ENCODE measurements at places on chromosomes 6 and 20.

DNA sequence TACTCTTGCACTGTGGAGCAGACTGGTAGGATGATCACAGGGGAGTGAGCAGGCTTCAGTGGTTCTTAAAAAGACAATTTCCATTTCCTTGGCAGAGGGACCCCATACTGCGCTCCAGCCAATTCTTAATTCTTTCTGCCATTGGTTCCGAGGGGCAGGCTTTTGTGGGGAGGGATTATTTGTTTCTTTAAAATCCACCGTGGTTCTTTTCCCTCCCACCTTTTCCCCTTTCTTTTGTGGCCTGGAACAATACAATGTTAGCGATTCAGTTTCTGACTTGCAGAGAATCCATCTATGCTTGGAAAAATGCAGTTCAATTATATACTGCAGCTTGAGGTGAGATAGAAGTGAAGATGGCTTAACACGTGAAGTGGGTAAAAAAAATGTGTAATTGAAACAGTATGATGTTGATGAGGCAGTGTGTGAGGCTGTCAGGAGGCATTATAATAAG, 379.0 kb upstream of the FLRT3 start:
- no peak for DNase-seq

GRCh38 chr6:11198663-11199603, 33.5 kb downstream of the NEDD9 start:
- DNase-seq: peak; percentile 9

- peak; percentile 39 for DNase-seq
Measured at GRCh38 chr20:19937651-19938420, 79.3 kb upstream of the NAA20 start.

- DNase-seq: no peak
Measured at GRCh38 chr6:156816505-156816904, 39.3 kb downstream of the ARID1B start.

GRCh38 chr20:49863666-49864065, 51.0 kb downstream of the SLC9A8 start:
- no peak for DNase-seq

GRCh38 chr20:45174434-45175364, at the start of gene PI3:
PI3 (plus strand) TSS chr20:45174902; CDS start chr20:45174923, 21 bp downstream.
- DNase-seq: no peak

DNA sequence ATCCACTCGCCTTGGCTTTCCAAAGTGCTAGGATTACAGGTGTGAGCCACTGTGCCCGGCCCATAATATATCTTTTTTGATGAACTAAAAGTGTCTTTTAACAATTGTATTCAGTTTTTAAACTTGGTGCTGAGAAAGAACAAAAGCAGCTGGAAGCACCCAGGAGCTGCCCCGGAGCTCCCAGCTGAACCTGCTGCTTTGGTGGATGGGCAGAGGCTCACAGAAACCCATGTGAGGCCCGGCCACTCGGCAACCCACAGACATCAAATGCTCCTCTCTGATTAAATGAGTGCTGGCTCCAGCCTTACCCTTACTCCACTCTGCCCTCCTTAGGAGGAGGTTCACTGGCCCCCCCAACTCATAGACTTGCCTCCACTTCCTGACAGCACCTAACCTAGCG, 59.4 kb upstream of the FRMD1 start:
- DNase-seq: no peak

GRCh38 chr20:37693635-37694626, at the start of gene CTNNBL1:
CTNNBL1 (plus strand) TSS chr20:37694030; CDS start chr20:37694123, 93 bp downstream.
- DNase-seq: peak; percentile 98

GRCh38 chr6:109690373-109690736, 647 bp downstream of the AK9 start:
- peak; percentile 81 for DNase-seq

DNA sequence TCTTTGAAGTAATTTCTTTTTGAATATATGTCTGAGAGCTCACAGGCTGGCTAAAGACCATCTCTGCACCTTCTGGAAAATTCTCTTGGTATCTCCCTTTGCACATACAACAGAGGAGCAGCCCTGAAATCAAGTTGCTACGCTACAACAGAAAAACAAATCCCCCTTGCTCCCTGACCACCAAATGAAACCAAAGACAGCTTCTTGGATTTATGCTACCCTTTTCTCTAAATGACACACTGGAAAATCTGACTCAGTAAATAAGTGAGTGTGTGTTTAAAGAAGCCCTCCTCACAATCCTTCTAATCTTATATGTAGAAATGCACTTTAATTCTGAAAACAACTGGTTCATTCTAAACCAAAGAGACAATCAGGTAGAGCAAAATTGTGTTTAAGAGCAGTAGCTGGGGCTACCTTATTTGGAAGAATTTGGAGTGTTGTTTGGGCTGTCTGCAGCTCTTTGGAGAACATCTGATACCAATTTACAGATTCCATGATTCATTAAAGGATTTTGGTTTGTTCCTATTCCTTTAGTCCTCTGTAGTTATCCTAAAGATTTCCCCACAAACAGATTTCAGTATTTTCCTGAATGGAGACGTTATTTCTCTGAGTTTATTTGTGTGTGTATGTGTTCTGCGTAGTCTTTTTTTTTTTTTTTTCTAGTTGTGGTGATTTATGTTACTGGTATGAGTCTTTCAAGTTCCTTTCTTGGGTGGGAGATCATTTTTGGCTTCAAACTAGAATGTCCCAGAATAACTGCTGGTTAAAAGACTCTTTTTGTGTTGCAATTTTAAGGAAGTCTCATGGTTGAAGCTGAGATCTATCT, 36.4 kb upstream of the UTRN start:
- no peak for DNase-seq

Measured in stimulated activated CD4-positive, alpha-beta T cell treated with anti-CD3 and anti-CD28 coated beads, Interleukin-15, amount 100 ng/mL, for 24 hours (primary cell).